ENCODE measurements at places on chromosomes 3 and 15.

- DNase-seq = no peak
Observed at GRCh38 chr3:134903837-134904236, 108.8 kb downstream of the EPHB1 start.

- no peak for DNase-seq
Observed at GRCh38 chr3:100526613-100527346, 34.4 kb downstream of the TMEM45A start.

GRCh38 chr3:45807133-45807532, 10.8 kb upstream of the SLC6A20 start:
- no peak for DNase-seq

GRCh38 chr15:41501931-41502794, 8.5 kb downstream of the ITPKA start:
- DNase-seq = no peak

- DNase-seq = no peak
Observed at GRCh38 chr3:152048831-152049230, 175.4 kb downstream of the SUCNR1 start.

DNA sequence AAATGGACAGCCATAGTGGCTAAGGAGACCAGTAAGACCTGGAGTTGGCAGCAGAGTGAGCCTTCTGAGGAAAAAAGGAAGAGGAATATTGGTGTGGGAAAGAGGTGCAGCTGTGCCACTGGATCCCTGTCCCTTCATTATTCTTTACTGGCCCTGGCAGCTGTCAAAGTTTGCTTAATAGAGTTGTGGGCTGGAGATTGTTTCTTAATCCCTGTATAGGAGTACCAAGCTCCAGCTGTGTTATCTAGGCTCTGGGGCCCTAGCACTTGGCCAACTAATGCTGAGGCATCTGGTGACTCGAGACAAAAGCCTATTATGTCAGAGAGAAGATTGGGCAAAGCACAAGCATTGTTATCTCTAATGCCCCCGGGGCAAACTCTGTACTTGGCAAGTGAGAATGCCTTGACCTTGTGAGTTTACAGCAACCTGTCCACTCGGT, 61.4 kb downstream of the ZNF609 start:
- no peak for DNase-seq

GRCh38 chr3:124273651-124274050, 281.7 kb upstream of the ROPN1 start:
- DNase-seq = no peak

DNA sequence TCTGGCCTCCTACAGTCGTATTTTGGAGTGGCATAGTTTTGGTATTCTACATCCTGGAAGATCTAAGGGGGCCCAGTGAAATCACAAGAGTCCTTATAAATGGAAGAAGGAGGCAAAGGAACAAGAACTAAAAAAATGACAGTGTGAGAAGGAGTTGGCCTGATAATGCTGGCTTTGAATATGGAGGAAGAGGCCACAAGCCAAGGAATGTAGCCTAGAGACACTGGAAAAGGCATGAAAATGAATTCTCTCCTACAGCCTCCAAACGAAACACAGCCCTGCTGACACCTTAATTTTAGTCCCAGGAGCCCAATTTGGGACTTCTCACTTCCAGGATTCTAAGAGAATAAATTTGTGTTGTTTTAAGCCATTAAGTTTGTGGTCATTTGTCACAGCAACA, 54.6 kb upstream of the LIPC start:
- no peak for DNase-seq

- no peak for DNase-seq
Observed at GRCh38 chr3:157544501-157545130, 41.4 kb upstream of the VEPH1 start.

DNA sequence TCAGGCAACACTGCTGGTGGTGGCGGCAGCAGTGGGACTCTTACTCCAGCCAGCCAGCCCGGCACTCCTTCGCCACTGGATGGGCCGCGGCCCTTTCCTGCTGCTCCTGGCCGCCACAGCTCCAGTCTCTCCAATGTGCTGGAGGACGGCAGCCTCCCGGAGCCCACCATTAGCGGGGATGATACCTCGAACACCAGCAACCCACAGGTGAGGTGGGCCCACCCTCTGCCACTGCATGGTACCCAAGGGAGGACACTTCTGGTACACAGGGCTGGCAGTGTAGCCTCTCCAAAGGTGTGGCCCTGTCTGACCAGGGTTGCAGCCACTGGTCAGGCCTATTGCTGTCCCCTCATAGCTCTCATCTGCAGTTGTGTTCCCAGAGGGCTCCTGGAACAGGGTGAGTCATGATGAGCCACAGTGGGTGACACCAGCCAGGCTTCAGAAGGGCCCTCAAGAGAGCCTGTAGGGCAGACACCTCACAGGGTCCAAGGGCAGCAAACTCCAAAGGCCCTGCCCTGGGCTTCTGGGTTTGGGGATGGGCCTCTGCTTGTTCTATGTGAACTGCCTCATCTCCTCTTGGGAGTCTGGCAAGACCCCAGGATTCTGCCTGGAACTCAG, 20.8 kb downstream of the NBEAL2 start:
- no peak for DNase-seq

All from stimulated activated CD4-positive, alpha-beta T cell treated with anti-CD3 and anti-CD28 coated beads, Interleukin-4, amount 100 ng/mL, for 48 hours (primary cell).